Cardiac muscle cell (in vitro differentiated cells and primary cell): ENCODE measurements at places on chromosomes 12 and 14. TPM values are rescaled to one million over a fixed set of nuclear protein-coding genes. Genes with fewer than 3 reads are reported as not detected.

The TMPRSS12 gene
- not detected in 2 replicates for total RNA-seq

The NRIP2 gene
- total RNA-seq: not detected in 2 replicates

The TSPAN19 gene
- total RNA-seq: 0.06 and 0.74 TPM in 2 replicates

The INHBC gene
- 0.21 TPM in 1 of 2 replicates, not detected in the other for total RNA-seq

The KRT3 gene
- total RNA-seq: not detected in 2 replicates

- H3K36me3 ChIP-seq: no peaks in the 10 kb centered on the region
- no peaks in the 10 kb centered on the region for H3K27me3 ChIP-seq
- H3K4me1 ChIP-seq: peaks cover 35% of the 10 kb centered on the region
- H3K4me3 ChIP-seq: no peak overlapping the region
- peak overlapping the region; percentile 91 for H3K27ac ChIP-seq
These were observed 161.8 kb upstream of the SLC38A2 start for GRCh38 chr12:46534327-46534840.

GRCh38 chr14:73460691-73461127 is 2.4 kb upstream of the NUMB start:
- H3K36me3 ChIP-seq: no peaks in the 10 kb centered on the region
- H3K27me3 ChIP-seq: no peaks in the 10 kb centered on the region
- no peak for DNase-seq
- peak overlapping the region; percentile 53 for H3K27ac ChIP-seq
- peaks cover 50% of the 10 kb centered on the region for H3K4me1 ChIP-seq
- no peak overlapping the region for H3K4me3 ChIP-seq

DNA sequence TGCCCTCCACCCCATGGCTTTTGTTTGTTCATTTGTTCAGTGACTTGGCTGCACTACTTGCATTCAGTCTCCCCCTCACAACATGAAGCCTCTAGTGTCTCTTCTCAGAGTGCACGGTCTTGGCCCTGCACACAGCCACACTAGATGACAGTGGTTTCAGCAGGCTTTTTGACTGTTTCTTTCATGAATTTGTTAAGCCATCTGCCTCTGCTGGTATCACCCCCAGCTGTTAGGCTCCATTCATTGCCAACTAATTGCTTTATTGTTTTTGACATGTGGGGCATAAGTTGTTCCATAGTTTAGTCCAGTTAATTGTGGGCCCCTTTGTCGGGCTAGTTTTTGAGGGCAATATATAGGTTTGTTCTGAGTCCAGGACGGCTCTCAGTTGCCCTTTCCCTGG is 18.8 kb downstream of the OS9 start:
- DNase-seq: no peak
- H3K4me1 ChIP-seq: no peaks in the 10 kb centered on the region
- peaks cover 2% of the 10 kb centered on the region for H3K36me3 ChIP-seq
- no peak overlapping the region for H3K4me3 ChIP-seq
- H3K27ac ChIP-seq: no peak overlapping the region
- H3K27me3 ChIP-seq: no peaks in the 10 kb centered on the region

DNA sequence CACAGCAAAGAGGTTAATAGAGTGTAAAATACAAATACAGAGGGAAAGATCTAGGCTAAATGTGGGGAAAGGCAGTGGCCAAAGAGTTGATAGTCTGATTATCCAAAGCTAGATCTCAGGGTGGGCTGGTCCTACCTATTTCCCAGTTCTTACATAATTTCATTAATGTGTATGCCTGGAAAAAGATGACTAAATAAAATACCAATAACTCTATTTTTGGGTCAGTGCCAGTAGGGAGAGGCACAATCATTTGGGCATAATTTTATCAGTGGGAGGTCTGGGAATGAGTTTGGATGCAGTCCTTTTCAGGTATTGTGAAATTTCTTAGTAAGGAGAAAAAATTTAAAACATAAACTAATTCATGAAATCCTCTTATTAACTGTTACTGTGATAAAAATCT is 30.6 kb upstream of the CLEC14A start:
- no peak for DNase-seq
- no peaks in the 10 kb centered on the region for H3K36me3 ChIP-seq
- no peak overlapping the region for H3K27ac ChIP-seq
- H3K4me3 ChIP-seq: no peak overlapping the region

GRCh38 chr12:121830134-121830533 is 26.3 kb downstream of the SETD1B start:
- no peak for DNase-seq
- H3K27me3 ChIP-seq: no peaks in the 10 kb centered on the region
- peaks cover 5% of the 10 kb centered on the region for H3K4me1 ChIP-seq
- no peak overlapping the region for H3K4me3 ChIP-seq

- peak; percentile 46 for DNase-seq
These were observed 43.9 kb downstream of the TMTC3 start for GRCh38 chr12:88185988-88186387.

DNA sequence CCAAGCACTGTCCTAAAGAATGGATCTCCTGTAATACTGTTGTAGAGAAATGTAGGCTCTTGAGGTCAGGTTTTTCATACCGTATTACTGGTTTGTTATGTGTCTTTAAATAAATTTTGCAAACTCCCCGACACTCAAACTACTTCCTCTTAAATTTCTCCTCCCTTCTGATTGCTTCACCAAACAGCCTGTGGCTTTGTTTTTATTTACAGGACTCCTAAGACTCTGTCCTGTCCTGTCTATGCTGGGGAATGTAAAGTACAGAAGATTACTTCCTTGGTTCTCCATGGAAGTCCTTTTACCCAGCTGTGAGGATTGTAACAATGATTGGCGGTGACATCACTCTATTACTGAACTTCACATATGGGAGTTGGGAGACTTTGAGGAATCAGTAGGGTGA is 873.5 kb downstream of the DIO2 start:
- H3K4me3 ChIP-seq: no peak overlapping the region
- no peak for DNase-seq
- H3K27me3 ChIP-seq: peaks cover 10% of the 10 kb centered on the region
